Stimulated activated CD8-positive, alpha-beta memory T cell treated with anti-CD3 and anti-CD28 coated beads, Interleukin-4, amount 100 ng/mL, for 1 hour (primary cell): ENCODE measurements at places on chromosomes 5 and 9.

DNA sequence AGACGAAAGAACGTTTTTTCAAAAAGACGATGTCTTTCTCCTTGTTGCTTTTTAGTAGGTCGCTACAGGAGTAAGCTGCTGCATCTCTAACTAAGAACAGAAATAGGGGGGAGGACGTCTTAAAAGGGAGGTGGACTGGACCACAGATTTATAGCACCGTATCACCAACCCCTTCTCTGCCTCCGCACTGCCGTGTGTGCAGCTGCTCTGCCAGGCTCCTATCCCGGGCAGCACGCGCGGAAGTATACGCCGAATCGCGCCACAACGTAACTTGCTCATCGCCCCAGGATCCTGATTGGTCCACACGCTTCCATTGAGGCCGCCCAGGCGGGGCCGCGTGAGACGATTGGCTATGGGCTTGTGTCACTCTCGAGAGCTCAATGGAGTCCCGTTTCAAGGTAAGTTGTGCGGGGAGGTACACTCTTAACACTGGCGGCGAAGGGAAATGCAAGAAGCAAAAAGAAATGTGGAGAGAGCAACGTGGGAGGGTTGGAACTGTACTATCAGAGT is at the start of gene ELAVL2:
TSS of gene ELAVL2 (minus strand) at position 121 of the 510 bp plus-strand sequence. CDS start 64,006 bp downstream, outside the sequence.
- DNase-seq: no peak

DNA sequence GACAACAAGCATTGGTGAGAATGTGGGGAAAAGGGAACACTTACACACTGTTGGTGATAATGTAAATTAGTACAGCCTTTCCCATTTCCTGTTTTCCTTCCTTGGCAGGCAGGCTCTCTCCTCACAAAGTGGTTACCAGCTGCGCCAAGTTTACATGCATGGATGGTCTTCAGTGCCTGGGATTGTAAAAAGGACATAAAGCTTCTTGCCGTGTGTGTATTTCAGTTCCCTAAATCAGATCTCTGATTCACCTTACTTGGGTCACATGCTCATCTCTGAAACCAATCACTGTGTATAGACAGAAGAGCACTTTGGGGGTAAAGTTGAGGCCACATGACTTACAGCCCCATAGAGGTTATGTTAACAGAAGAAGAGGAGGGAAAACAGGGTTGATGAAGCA is 92.8 kb downstream of the CAVIN4 start:
- DNase-seq: no peak

GRCh38 chr9:134063571-134064450 is 4.0 kb downstream of the BRD3 start:
- DNase-seq: no peak

- no peak for DNase-seq
These were observed 330.0 kb downstream of the RASEF start for GRCh38 chr9:82732928-82733327.

GRCh38 chr9:98795970-98796363 is 388 bp downstream of the ANKS6 start:
- DNase-seq: no peak

DNA sequence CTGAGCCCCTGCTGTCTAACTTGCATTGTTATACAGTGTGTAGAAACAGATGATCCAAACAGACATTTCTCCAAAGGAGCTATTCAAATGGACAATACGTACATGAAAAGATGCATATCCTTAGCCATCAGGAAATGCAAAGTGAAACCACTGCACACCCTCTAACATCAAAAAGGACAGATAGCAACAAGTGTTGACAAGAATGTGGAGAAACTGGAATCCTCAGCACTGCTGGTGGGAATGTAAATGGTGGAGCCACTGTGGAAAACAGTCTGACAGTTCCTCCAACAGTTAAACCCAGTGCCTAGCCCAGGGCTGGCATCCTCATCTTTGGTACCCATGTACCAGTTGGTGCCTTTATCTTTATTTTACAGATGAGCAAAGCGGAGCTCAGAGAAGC is 8.5 kb downstream of the ORM2 start:
- no peak for DNase-seq

- no peak for DNase-seq
These were observed 135.4 kb upstream of the TAS2R1 start for GRCh38 chr5:9765419-9766140.

DNA sequence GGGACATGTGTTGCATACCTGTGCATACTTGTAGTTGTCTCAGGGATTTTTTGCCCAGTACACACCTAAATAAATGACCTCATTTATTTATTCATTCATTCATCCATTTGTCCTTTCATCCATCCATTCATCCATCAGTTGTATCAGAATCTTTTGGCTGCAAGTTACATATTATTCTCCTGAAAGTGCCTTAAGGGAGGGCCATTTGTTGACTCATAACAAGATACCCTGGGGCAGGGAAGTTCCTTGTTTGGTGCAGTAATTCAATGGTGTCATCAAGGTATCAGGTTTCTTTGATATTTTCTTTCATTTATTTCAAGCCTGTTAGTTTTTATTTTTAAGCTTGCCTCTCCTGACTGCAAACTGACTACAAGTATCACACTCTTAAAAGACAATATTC is 597.9 kb upstream of the TLE4 start:
- DNase-seq: no peak

DNA sequence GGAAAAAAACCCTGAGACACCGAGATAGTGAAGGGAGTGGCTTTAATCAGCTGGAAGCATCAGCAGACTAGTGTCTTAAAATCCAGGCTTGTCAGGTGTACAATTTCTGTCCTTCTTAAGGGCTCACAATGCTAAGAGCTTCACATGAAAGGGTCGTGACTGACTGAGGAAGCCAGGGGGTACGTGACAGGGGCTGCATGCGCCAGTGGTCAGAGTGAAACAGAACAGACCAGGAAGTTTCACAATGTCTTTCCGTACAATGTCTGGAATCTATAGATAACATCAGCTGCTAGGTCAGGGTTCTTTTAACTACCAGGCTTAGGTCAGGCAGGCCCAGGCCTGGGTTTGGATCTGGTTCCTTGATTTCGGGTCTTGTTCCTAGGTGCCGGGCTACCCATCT is 253.0 kb downstream of the CDH10 start:
- no peak for DNase-seq

GRCh38 chr9:84366683-84367082 is 26.1 kb upstream of the SLC28A3 start:
- DNase-seq: no peak

- DNase-seq: no peak
These were observed 24.4 kb downstream of the MEGF9 start for GRCh38 chr9:120689860-120690259.

DNA sequence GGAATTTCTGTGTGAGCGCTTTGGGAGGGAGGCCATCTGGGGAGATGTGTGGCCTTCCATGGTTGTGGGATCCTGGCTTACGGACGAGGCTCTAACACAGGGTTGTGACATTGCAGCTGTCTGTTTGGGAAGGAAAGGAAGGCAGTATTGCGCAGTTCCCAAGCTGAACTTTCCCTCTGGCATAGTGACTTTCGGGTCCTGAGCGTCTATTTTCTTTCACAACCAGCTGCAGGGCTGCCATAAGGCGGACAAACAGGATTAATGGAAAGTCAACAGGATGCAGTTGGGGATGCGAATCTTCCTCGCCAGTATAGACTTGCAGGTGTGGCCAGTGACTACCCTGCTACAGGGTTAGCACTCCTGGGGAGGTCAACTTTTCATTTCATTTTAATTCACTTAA is 25.9 kb downstream of the CCT5 start:
- no peak for DNase-seq
